ENCODE measurements at places on chromosomes 11 and 22.
A peak's percentile ranks its signal among the peaks of the same experiment; 100 is the strongest.

DNA sequence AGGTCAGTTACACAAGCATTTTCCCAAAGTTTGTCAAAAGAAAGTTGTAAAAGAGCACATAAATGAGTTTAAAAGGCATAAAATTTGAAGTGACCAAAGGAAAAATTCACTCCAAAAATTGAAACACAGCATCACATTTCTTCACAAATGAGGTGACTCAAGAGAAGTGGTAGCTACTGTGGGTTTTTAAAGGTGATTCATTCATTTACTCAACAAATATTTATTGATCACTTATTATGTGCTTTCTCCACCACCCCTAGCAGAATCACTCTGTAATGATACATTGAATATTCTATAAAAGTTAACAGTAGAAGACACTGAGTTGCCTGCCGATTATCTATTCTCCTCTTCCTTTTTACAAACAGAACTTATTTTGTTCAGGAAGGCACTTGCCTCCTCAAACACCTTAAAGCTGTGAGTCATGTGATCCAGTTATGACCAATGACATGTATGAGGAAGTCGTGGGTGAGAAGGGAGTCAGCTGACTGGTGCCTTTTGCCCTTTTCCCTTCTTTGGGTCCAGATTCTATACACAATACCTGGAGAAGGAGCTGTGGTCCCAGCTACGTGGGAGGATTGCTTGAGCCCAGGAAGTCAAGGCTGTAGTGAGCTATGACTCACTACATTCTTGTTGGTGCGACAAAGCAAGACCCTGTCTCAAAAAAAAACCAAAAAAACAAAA, 67.7 kb upstream of the CLNS1A start:
- peak; percentile 60 for DNase-seq

DNA sequence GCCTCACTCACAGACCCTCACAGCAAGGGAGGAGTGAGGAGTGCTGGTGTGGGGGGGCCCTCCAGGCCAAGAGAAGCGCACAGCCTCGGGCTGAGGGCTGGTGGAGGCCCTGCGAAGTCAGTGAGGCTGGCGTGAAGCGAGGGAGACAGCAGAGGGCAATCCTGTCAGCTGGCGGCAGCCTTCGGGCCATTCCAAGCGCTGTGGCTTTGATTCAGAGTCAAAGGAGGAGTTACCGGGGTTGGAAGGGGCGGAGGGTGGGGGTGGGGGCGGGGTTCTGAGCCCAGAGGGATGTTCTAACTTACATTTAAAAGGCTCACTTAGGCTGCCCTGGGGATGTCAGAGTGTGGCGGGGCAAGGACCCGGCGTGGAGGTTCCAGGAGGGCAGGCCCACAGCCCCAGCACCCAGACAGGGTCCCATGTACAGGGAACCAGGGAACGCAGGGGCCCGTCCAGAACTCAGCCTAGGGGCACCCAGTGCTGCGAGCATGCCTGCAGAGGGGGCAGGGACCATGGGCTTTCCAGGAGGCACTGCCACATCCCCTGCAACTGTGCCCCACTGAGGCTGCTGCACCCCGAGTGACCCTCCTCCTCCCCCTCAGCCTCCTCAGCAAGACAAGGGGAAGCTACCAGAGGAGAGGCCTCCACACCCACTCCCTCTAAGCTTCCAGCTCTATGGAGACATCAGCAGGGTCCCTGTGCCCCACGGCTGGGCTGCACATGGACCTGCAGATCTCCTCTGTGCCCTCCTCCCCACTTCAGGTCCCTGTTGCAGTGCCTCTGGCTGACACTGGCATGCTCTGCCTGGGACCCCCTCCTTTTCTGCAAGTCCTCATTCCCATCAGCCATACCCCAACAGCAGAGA, 39.7 kb upstream of the TTLL12 start:
- DNase-seq = peak; percentile 38

DNA sequence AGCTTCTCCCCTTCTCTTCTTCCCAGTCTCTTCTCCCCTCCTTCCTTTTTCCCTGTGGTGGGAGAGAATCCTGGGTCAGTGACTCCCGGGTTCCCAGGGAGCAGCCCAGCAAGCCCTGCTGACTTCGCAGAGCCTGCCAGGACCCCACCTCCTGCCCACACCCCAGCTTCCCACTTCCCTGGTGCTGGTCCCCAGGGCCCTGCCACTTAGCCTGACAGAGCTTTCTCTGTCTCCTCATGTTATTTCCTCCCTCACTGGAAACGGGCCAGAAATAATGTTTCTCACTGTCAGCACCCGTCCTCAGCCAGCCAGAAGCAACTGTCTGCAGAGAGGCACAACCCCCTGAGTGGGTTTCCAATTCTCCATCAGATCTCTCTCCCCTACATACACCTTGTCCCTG, 27.1 kb downstream of the C11orf96 start:
- DNase-seq = no peak

GRCh38 chr11:15815246-15816195, 540.8 kb downstream of the SOX6 start:
- peak; percentile 29 for DNase-seq

DNA sequence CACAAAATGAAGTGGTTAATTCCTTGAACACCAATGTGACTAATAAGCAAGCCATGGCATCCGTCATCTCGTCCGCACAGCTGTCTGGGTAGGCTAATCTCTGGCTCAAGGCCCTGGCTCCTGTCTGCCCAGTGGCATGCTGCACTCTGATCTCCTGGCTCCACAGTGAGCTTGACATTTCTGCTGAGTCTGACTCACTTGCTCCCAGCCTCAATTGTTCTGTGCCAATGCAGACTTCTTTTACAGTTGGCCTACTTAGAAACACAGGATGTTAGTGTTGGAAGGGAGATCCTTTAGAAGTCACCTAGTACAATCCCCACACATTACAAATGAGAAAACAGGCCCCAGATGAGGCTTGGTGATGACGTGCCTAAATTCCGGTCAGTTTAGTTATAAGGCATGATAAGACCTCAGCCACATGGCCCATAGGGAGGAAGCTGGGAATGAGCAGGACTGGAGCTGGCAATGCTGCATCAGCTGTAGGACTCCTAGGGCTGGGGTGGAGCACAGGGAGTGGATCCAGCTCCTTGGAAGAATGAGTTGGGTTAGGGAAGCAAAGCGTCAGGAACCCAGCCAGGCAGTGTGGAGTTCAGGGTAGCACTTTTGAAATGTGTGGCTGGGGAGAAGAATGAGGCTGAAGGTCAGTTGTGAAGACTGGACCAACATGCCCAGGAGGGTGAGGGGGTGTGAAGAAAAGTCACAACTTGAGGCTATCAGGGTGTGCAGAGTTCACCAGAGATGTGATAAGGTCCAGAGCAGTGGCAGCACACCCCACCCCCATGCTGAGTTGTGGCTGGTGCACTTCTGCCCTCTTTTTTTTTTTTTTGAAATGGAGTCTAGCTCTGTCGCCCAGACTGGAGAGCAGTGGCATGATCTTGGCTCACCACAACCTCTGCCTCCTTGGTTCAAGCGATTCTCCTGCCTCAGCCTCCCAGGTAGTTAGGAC, 70.2 kb upstream of the EED start:
- DNase-seq = peak; percentile 98

DNA sequence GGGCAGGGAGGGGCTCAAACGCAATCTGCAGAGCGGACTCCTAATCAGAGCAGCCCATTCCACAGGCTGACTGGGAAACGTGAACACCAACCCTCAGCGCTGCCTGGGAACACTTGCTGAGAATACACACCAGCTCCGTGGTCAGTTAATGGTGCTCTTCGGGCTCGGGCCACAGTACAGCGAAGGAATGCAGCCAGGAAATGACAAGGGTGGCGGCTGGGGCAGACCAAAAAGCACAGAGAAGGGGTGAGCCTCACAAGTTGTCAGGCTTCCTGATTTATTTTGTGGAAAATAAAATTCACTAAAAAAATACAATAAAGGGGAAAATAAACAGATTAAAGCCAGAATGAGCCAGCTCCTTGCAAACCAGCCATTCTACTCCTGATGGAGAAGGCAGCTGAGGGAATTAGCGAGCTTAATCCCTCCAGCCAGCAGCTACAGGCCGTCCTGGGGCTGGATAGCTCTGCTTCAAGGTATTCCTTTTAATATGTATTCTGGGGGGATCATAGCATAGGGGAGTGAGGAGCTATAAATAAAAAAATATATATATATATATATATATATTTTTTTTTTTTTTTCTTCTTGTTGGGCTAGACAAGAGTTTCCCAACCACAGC, 165.5 kb upstream of the NTM start:
- no peak for DNase-seq

- DNase-seq = no peak
These were observed 7.3 kb upstream of the TRIM44 start for GRCh38 chr11:35655254-35655653.

DNA sequence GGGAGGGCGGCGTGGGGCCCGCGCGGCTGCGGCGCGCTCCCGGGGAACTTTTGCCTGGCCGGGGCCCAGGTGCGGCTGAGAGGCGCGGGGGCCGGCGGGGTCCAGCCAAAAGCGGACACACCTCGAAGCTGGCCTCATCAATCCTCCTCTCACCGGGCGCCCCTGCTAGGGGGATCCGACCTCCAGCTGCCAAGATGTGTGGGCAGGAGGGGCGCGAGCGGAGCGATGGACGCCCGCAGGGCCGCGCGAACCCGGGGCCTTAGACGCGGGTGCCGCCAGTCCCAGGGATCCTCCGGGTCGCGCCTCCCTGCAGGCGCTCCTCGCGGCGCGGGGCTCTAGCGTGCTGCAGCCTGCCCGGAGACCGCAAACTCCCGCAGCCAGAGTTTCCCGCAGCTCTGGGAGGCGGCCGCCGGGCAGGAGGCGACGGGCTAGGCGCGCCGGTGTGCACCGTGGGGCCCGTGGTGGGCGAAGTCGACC, 785 bp downstream of the IGSF9B start:
- no peak for DNase-seq

GRCh38 chr11:106950067-106950491, 68.2 kb downstream of the GUCY1A2 start:
- DNase-seq = no peak

GRCh38 chr11:116825854-116826750, 3.0 kb upstream of the APOA4 start:
- no peak for DNase-seq

DNA sequence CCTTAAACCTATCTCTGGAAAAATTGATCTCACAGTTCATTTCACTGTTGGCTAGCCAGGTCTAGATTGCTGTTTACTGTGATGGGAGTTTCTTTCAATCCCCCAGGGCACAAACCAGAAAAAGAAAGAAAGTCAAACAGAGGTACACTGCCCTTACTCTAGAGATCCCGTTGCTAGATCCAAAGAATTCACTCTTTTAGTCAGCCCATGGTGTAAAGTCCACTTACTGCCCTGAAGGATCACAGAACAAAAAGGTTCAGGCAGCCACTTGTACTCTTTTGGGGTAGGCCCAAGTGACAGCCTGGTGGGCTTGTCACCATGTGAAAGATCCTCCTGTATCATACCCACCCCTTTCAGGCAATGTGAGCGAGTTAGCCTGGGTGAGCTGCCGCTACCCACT, 162.6 kb upstream of the CCDC179 start:
- DNase-seq = no peak

DNA sequence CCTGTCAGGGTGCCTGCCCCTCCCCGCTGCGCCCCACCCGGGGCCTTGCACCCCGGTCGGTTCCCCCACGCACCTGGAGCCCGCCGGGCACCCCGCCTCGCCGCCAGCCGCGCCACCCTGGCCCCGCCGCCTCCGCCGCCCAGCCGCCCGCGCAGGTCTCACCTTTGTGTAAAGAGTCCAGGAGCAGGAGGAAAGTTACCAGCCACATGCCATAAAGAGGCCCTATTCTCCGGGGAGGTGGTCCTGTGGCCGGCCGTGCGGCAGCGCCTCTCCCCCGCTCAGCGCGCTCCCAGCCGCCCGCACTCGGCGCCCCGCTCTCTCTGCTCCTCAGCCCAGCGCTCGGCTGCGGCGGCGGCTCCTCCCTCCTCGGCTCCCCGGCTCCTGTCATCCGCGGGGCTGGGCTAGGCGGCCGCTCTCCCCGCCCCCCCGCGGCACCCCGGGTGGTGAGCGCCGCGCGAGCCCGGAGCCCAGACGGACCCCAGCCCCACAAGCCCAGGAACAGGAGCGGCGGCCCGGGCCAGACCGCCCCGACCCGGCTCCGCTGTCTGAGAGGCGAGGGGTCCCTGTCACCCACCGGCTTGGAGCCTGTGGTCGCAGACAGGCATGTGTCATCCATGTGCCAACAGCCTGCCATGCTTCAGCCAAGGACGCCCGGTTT, at the start of gene DSCAML1:
DSCAML1 (minus strand) TSS at position 345 of the 658 bp plus-strand sequence; CDS start at position 208, 137 bp downstream.
- DNase-seq = no peak

DNA sequence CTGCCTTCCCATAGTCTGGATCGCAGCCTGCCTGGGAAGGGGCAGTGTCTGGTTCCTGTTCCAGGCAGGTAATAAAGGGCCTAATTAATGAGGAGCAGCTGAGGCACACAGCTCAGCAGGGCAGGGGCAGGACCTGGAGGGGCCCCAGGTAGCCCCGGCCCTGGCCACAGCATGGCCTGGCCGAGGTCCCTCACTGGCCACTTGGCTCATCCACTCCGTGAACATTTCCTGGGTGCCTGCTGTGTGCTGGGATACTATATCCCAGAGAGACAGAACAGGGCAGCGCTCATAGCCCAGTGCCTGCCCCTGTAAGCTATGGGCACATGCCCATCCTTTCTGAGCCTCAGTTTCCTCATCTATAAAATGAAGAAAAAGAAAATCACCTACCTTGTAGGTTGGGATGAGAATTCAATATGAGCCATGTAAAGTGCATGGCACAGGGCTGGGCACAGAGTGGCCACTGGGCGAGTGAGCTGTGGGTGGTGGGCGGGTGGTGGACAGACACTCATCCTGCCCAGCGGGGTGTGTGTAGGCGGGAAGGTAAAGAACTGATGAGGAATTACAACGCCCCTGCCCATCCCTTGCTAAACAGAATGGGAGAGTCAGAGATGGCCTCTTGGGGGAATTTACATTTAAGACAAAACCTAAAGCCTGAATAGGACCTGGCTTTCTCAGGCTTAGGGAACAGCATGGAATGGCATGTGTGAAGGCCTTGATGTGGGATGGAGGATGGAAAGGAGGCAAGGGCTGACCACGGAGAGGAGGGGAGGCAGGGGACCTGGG, 9.2 kb downstream of the MYRF start:
- DNase-seq = peak; percentile 34

- no peak for DNase-seq
These were observed 261.9 kb upstream of the PLET1 start for GRCh38 chr11:112522536-112522935.

DNA sequence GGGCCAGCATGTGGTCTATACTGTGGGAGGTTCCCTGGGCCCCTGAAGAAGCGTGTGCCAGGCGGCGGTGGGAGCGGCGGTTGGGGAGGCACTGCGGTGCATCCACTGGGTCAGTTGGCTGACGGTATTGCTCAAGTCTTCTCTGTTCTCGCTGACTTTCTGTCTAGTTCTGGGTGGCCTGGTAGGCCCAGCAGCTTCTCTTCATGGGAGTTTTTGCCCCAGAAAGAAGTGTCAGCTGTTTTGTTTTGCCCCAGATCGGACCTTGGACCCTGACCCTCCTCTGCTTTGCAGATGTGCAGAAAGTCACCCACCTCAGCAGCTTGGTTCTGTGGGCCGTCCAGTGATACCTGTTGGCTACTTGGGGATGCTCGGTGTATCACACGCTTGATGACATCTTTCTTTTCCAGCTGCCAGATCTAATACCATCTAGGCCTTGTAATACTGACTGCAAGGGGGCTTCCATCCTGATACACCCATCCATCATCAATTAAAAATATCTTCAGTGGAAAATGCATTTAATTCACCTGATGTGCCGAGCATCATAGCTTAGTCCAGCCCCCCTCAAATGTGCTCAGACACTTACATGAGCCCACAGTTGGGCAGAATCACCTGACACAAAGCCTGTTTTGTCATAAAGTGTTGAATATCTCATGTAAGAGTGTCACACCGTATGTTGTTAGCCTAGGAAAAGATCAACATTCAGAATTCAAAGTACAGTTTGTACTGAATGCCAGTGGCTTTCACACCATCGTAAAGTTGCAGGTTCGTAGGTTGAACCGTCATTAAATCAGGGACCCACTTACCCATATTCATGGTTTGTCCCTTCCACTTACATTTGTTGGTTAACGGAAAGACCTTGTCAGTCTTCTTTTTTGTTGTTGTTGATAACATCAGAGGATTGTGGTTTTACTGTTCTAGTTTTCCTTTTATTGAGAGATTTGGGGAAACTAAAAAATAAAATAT, 13.9 kb downstream of the ZBED4 start:
- no peak for DNase-seq

Measured in amniotic epithelial cell (primary cell).